Stimulated activated CD4-positive, alpha-beta T cell treated with anti-CD3 and anti-CD28 coated beads, Interleukin-1b, Interleukin-23, amount 100 ng/mL, for 1 hour (primary cell): ENCODE measurements at places on chromosomes 13 and 19.

GRCh38 chr19:6092329-6093286, 17.7 kb downstream of the RFX2 start:
- DNase-seq, result no peak

DNA sequence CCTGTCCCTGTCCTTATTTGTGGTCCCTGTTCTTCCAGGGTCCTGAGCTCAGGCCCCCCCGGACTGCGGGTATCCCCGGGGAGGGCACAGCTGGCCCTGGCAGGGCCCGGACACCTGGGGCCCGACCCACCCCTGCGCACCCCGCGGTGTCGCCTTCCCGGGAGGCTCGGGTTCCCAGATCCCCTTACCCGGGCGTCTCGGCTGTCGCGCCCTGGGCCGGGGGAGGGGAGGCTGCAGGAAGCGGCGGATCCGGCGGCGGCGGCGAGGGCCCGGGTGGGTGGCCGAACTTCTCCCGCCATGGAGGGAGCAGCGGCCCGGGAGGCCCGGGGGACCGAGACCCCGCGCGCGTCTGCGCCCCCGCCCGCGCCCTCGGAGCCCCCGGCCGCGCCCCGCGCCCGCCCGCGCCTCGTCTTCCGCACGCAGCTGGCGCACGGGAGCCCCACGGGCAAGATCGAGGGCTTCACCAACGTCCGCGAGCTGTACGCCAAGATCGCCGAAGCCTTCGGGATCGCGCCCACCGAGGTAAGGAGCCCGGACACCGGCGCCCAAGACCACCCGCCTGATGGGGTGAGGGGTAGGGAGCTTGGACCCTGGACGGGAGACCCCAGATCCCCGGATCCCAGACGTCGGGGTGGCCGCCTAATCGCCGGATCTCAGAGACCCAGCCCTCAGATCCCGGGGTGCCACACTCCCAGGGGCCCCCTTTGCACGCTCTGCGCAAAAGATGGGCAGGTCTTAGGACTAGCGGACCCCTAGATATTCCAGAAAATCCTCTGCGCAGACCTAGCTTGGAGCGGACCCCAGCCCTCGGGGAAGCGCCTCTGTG, at the start of gene GIPC3:
Gene GIPC3, plus strand, starts transcription at position 178 of the 826 bp plus-strand sequence. Its CDS starts 120 bp downstream, at position 298.
- DNase-seq, result no peak

GRCh38 chr13:34114581-34114980, 296.6 kb downstream of the RFC3 start:
- no peak for DNase-seq

- no peak for DNase-seq
These were observed 51.6 kb downstream of the RFX2 start for GRCh38 chr19:6058518-6059201.

DNA sequence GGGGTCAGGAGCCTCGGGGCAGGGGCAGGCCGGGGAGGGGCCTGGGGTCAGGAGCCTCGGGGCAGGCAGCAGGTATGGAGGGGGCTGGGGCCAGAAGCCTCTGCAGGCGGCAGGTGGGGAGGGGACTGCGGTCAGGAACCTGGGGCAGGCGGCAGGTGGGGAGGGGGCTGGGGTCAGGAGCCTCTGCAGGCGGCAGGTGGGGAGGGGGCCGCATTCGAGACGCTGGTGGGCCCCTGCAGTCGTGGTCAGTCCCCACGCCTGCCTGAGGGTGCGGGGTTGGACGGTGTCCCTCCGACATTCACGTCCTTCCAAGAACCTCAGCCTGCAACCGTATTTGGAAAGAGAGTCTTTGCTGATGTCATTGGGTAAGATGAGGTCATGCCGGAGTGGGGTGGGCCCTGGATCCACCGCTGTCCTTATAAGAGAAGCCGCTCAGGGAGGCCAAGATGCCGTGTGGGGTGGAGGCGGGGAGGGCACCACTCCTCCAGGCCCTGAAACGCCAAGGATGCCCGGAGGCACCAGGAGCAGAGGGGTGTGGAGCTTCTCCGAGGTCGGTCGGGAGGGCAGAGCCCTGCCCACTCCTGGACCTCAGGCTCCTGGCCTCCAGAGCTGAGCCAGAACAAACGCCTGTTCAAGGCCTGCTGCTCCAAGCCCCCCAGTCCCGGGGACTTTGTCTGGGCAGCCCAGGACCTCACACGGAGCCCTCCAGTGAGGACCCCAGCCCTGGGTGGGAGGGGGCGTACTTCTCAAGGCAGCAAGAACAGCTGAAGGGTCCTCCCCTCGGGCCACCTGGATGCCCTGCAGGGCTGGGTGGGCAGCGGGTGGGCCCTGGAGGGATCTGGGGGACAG, 30.1 kb downstream of the PIP5K1C start:
- no peak for DNase-seq

DNA sequence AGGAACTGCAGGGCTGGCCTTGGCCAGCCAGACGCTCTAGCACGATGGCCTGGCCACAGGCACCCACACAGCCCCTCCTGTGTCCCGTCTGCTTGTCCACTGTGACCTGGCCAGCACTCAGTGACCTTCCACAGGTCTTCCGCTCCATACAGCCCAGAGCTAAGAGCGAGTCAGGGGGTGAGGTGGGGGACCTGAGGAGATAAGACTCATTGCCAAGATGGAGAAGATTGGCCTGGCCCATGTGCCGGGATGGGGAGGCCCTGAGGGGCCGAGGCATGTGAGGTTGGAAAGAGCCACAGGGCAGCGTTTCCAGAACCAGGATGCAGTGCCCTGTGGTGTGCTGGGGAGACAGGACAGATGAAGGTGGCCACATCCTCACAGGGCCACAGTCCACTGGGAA, 10.2 kb upstream of the SLC7A9 start:
- DNase-seq, result no peak

DNA sequence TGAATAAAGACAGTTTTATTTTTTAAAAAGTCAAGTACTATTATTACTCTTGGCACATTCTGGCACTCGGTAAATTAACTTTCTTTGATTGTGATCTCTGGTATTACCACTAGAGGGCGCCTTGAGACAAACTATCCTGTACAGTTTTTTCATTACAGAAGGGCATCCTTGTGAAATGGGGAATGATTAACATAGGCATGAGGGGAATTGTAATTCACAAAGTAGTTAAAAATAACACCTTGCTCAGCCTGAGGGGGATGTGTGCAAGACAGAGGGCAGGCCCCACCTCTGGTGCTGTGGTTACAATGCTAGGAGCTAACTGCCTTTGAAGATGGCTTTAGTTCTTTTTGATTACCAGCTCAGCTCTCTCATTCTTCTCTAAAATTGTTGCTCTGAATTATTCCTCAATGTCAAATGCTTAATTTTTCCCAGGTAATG, 24.2 kb upstream of the C1QTNF9B start:
- no peak for DNase-seq

DNA sequence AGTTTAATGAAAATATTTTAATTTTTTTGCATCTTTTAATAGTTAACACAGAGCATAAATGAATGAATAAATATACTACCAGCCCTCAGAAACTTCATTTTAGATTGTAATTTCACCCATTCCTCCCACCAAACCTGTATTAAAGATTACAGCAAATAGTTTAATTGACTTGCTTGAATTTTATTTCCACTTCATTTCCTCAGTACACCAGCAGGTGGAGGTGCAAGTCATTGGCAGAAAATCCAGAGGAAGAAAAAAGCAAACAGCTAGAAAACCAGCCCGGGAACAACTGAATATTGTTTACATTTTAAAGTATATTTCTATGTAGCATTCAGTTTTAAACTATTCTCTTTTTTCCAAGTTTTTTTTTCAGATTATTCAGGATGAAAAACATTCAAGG, 177.8 kb downstream of the OLFM4 start:
- DNase-seq, result no peak

GRCh38 chr19:41917676-41918075, 10.6 kb downstream of the ERFL start:
- no peak for DNase-seq

- no peak for DNase-seq
These were observed 10.3 kb downstream of the TMEM272 start for GRCh38 chr13:51834581-51835171.

DNA sequence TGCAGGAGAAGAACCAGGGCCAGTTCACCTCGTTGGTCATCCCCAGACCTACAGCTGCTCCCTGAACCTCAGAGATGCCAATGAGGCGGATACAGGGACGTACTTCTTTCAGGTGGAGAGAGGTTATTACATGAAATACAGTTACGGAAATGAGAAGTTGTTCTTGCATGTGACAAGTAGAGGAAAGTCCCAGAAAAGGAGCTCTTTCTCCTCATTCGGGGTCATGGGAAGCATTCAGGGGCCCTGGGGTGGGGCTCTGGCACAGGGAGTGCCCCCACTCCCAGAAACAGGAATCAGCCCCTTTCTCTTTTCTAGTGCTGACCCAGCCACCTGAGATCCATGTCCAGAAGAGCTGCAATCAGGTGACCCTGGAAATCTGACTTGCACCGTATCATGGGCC, 4.5 kb upstream of the SIGLEC9 start:
- DNase-seq, result no peak

DNA sequence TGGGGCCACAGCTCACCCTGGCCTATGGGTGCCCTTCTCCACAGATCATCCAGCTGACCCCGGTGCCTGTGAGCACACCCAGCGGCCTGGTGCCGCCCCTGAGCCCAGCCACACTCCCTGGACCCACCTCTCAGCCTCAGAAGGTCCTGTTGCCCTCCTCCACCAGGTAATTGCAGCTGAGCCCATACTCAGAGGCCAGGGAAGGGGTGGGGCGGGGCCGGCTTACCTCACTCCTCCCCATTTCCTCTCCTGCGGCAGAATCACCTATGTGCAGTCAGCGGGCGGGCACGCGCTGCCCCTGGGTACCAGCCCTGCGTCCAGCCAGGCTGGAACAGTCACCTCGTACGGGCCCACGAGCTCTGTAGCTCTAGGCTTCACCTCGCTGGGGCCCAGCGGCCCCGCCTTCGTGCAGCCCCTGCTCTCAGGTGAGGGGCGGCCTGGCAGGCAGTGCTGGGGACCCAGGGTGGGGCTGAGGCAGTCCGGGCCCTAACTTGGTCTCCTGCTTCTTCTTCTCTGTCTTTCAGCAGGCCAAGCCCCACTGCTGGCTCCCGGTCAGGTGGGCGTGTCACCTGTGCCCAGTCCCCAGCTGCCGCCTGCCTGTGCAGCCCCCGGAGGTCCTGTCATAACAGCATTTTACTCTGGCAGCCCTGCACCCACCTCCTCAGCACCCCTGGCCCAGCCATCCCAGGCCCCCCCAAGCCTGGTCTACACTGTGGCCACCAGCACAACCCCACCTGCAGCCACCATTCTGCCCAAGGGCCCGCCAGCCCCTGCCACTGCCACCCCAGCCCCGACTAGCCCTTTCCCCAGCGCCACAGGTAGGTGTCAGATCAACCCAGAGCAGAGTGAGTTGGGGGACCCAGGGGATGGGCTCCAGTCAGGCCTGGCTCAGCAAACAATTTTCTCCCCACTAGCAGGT, 9.6 kb upstream of the PRR19 start:
- no peak for DNase-seq

GRCh38 chr19:3062165-3063105, at the start of gene TLE5:
TLE5 (minus strand) TSS chr19:3062495; CDS start chr19:3062200, 295 bp downstream.
- peak; percentile 39 for DNase-seq

DNA sequence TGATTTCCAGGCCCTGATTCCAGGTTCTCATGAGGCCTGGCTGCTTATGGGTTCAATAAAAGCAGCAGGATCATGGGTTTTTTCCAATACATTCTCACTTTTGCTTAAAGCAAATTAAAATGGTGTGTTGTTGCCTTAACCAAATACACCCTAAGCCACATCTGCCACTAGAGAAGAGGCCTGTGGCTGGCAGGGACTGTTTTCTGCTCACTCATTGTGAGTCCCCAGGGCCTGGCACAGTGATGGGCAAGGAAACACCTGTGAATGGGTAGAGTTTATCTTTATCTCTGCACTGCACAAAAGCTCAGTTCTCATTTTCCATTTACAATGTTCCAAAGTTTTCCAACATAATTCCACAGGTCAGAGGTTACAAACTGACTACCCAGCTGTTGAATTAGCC, 726.0 kb downstream of the UQCRFS1 start:
- DNase-seq, result no peak

DNA sequence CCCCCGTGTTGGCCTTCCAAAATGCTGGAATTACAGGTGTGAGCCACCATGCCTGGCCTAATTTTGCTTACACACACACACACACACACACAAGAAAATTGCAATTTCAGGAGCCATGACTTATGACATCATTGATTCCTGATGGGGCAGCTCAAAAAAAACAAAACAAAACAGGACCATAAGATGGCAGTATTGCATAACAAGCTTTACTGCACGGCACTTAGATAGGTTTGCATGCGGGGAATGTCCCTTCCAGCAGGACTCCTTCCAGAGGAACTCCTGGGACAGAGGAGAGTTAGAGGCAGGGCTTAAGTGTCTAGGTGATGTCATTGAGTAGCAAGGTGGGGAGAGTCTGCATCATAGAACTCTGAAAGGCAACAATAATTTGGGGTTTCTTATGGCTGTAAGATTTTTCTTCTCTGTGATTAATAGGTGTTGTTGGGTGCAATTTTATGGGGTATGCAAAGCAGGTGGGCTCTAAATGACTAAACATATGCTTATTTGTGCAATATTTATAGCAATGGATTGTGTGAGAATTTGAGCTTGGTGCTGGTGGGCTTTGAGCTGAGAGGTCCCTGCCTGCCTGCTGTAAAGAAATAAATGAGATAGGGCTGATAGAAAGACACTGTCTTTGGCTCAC, 9.0 kb upstream of the ACSBG2 start:
- no peak for DNase-seq

GRCh38 chr13:111656439-111656838, 336.0 kb downstream of the TEX29 start:
- no peak for DNase-seq

DNA sequence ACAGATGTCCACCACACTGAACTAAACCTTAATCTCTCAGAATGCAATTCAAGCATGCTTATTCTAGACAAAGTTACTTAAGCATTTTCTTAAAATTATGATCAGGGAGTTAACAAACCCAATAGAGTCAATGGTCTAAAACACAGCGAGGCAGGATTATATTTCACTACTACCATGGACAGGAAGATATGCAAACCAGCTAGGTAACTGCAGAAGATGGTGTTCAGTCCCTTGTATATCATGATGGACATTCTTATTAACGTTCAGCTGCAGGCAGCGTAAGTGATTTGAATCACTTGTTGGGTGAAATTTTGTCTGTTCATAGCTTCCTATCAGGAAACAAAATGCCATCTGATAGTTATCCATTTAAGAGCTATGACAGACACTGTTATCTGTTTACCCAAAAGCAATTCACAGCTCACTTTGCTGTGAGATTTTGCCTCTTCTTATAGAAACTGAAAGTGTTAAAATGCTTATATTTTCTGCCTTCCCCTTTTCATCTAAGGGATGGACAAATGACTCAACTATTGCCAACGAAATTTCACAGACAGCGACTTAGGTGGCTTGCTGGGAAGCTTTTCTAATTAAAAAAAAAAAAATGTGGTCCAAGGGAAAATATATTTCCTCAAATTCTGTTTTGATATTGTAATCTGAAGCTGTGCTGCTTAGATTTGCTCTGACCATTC, 591.9 kb downstream of the DACH1 start:
- no peak for DNase-seq

GRCh38 chr19:58466089-58466759, 656 bp upstream of the ZNF324 start:
- DNase-seq, result no peak
